ENCODE measurements at places on chromosomes 2 and 18.

DNA sequence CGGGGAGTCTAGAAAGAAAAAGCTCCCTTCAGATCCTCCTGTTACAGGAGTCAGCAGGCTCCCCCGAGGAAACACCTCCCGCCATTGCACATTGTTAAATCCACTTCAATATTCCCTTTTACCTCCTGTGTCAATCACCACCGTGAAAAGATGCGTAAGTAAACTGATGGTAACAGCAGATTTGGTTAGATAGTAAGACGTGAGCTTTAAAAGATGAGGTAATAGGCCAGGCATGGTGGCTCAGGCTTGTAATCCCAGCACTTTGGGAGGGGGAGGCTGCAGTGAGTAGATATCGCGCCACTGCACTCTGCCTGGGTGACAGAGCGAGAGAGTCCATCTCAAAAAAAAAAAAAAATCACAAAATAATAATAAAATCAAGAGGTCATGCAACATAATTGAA, 15.2 kb upstream of the NCL start:
- no peak for DNase-seq

- no peak for DNase-seq
Measured at GRCh38 chr2:220555961-220556630, 928.7 kb downstream of the SLC4A3 start.

- no peak for DNase-seq
Measured at GRCh38 chr2:39930175-39930917, 151.3 kb upstream of the THUMPD2 start.

GRCh38 chr18:50659091-50660003, 99.5 kb downstream of the MAPK4 start:
- DNase-seq: no peak

DNA sequence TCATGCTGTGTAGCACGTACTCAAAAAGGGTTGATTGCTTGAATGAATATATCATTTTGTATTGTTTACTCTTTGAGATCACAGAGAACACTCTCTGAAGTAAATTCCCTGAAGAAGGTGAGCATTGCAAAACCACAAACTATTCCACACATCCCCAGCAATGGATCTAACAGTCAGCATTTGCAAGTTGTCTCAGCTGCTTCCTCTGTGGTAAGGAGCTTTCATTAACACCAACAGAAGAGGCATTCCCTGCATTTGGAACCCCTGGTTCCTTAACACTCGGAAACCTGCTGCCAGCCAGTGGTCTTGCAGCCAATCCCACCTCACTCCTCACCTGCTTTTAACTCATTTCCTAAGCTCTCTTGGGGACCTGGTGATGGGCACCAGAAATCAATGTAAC, 108.4 kb downstream of the IRS1 start:
- no peak for DNase-seq

All from stimulated activated CD4-positive, alpha-beta T cell treated with anti-CD3 and anti-CD28 coated beads, Interleukin-12 subunit alpha, Interleukin-12 subunit beta, amount 100 ng/mL, for 24 hours (primary cell).